ENCODE measurements at places on chromosomes 2 and 18.
A peak's percentile ranks its signal among the peaks of the same experiment; 100 is the strongest.

- no peak for DNase-seq
These were observed 64.5 kb downstream of the DDX18 start for GRCh38 chr2:117879003-117879402.

DNA sequence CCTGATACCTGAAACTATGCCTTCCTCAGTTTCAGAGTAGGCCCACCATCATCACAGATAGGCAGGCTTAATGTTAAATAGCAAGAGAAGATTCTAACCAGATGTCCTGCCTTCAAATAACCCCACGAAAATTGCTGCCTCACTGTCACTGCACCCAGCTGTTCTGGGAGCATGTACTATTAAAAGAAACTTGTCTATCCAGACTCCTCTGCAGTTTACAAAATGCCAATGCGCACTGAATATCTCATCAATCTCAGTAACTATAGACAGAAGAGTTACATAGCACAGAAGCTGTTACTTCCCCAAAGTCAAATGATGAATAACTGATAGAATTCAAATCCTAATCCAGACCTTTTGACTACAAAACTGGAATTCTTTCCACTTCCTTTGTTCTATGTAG is 43.9 kb downstream of the WDR75 start:
- DNase-seq: no peak

GRCh38 chr2:165440367-165440766 is 29.1 kb upstream of the CSRNP3 start:
- DNase-seq: no peak

- no peak for DNase-seq
These were observed 54.7 kb upstream of the SALL3 start for GRCh38 chr18:78924786-78925540.

GRCh38 chr2:216683846-216684245 is 11.5 kb downstream of the IGFBP5 start:
- DNase-seq: no peak

DNA sequence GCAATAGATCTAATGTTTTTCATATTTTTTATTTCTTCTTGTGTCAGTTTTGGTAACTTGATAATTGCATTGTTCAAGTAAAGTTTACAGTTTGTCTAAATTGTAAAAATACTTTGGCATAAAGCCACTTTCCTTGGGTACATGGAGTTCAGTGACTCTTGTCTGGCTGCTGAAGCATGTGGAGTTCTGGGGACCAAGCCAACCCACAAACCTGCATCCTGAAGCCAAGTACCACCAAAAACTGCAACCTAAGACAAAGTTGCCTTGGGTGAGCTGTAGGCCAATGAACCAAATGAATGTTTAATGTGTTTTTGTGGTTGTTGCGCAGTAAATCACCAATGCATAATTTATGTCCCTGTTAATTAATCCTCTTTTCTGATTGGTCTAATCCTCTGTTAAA is 872.6 kb downstream of the BCL11A start:
- no peak for DNase-seq

DNA sequence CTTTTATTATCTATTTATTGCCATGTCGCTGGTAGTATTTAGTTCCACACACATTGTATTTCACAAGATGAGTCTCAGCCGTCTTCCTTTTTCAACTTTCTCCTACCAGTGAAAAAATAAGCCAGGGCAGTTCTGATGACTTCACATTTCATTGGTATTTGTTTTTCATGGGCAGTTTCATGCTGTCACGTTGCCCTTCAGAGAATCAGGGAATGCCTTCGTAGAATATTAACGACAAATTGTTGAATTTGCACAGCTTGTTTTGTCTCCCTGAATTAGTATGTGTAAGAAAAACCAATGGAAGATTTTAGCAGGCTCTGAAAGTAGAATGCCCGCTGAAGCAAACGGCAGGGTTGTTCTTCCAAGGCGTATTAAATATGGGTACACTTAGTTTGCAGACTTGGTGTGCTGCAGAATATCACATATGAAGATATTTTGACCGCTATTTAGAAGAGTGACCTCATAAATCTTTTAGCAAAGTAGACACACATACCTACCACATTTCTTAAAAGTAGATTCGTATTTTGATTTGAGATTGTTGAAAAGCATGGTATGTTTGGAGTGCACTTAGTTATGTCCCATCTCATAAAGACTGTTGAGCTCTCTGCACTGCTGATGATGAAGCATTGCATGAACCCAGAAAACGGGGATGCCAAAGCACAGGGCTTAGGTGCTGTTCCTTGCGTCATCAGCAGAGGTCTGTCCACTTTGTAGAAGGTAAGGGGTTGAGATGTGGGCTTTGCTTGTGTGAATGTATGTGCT is 2.9 kb downstream of the NEDD4L start:
- DNase-seq: no peak

DNA sequence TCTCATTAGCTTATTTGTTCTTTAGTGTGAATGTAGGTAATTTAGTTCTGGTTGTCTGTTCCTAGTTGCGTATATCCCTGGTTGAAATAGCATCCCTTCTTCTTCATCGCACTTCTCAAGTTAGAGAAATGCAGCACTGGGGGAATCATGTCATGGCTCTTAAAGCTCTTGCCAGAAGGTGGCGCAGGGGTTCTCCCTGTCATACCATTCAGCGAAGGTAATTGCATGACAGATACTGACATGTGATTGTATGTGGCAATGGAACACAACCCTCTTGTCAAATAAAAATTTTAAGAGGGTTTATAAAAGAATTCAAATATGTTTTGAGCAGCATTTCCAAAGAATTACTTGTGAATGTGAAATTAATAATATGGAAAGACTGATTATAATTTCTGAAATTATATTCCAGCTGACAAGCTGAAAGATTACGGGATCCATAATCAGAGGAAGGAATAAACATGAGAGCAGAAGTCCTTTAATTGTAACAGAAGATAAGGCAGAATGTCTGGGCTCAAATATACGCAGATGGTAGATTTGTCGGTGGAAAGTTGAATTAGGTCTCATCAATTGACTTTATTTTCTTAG is 411.7 kb downstream of the DSEL start:
- peak; percentile 32 for DNase-seq

DNA sequence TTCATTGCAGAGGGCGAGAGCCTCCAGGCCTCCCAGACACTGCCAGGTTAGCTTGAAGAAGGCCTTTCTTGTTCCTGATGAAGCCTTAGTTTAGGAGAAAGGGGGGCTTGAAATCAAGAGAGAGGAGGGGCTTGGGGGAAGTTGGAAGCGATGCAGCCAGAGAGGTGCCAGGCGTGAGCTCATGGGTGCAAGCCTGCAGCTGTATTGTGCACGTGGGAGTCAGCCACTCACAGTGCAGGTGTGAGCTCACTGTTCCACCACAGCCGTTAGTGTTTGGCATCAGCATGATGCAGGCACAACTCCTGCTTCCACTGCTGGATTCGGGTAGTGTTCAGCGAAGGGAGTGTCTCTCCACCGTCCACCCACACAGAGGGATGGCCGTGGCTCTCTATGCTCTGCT is 68.4 kb upstream of the ALPP start:
- peak; percentile 61 for DNase-seq

DNA sequence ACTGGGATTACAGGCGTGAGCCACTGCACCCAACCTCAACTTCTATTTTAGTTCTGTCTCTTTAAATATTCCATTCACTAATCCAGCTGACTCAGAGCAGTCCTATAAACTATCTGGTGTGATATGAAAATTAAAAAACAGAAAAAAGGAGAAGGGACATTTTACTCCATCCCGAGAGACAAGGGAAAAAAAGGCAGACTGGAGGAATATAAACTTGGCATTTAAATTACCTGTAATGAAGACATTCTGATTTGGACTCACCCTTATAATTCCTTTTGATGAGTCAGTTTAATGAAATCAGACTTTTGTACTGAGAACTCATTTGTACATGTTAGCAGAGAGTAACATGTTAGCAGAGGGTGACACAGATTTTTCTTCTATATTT is 74.8 kb upstream of the RIOK3 start:
- DNase-seq: no peak

DNA sequence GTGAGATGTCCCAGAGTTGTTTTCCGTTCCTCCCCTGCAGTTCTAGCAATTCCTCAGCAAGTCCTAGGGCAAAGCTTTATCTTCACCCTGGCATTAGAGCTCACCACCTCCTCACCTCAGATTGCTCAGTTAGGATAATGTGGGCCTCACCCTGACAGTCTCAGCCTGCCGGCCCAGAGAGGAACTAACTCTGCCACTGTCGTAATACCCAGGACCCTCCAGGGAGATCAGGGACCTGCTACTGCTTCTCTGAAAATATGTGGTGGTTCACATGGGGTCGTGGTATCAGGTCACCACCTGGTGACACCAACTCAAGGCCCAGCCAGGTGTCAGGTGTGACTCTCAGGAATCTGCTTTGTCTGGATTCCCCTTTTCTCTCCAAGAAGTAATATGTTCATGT is 120.7 kb downstream of the FEZ2 start:
- DNase-seq: no peak

DNA sequence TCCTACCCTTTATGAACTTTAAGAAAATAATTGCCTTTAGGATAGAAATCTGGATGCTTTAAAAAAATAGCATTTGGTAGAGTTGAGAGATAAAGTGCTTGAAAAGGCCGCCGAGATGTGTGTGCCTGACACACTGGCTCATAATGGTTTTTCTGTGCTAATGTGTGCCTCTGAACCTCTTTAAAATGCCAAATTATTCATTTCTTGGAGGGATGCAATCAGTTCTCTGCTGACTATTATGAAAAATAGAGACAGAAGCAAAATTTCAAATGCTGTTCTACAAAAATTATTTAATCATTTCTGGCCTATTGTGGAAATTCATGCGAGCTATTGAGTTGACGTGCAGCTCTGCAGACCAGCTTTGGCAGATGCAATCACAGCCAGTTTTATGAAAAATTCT is 18.0 kb upstream of the MBP start:
- DNase-seq: no peak

DNA sequence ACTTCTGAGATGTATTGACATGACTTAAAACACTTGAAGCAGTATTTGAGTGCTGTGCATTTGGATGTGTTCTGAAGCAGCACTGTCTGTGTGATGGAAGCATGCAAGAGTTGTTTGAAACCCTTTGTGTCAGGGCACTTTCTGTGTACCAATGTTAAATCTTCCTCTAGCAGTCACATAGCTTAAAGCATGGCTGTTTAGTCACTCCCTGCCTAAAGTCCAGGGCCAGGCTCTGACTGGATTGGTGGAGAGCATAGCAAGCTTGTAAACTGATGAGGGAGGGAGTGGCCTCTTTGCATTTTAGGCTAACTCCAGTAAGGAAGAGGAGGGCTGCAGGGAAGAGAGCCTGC is 73.5 kb downstream of the MYO1B start:
- no peak for DNase-seq

DNA sequence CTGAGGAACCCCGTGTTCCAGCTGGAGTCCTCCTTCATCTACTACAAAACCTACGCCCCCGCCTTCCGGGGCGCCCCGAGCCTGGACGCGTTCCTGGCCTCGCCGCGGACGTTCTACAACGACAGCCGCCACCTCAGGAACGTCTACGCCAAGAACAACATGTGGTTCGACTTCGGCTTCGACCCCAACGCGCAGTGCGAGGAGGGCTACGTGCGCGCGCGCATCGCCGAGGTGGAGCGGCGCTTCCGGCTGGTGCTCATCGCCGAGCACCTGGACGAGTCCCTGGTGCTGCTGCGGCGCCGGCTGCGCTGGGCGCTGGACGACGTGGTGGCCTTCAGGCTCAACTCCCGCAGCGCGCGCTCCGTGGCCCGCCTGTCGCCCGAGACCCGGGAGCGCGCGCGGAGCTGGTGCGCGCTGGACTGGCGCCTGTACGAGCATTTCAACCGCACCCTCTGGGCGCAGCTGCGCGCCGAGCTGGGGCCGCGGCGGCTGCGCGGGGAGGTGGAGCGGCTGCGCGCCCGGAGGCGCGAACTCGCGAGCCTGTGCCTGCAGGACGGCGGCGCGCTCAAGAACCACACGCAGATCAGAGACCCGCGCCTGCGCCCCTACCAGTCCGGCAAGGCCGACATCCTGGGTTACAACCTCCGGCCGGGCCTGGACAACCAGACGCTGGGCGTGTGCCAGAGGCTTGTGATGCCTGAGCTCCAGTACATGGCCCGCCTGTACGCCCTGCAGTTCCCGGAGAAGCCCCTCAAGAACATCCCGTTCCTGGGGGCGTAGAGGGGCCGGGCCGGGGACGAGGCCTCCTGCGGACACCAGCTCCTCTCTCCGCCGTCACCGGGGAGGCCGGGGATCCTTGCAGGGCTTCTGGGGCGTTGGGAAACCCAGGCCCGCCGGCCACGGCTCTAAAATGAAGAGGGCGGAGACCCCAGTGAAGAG is 5.3 kb upstream of the NEU4 start:
- peak; percentile 38 for DNase-seq

DNA sequence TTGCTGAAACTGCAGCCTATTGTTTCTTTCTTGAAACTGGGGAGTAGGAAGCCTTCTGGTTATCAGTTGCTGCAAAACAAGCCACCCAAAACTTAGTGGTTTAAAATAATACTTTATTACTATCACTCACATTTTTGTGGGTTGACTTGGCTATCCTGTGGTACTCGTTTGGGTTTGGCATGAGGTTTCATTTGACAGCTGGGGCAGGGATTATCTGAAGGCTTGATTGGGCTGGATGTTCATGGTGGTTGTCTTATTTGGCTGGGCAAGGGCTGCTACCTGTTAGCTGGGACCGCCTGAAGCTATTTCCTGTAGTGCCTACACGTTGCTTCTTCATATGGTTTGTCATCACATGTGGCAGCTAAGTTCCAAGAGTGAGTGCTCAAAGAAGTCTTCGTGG is 122.3 kb downstream of the PLCL1 start:
- no peak for DNase-seq

GRCh38 chr2:43255296-43255910 is 29.0 kb upstream of the ZFP36L2 start:
- no peak for DNase-seq

GRCh38 chr2:43000242-43001054 is 208.1 kb upstream of the HAAO start:
- DNase-seq: no peak

- DNase-seq: no peak
These were observed 31.9 kb upstream of the MSTN start for GRCh38 chr2:190094316-190094871.

DNA sequence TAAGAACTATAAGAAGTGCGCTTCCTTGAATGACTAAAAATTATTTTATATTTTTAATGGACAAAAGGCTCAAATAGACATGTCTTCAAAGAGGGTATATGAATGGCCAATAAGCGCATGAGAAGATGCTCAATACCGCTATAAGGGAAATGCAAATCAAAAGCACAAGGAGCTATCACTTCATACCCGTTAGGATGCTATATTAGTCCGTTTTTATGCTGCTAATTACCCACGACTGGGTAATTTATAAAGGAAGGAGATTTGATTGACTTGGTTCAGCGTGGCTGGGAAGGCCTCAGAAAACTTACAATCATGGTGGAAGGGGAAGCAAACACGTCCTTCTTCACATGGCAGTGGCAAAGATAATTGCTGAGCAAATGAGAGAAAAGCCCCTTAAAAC is 20.5 kb upstream of the PPP4R1 start:
- no peak for DNase-seq

GRCh38 chr2:70357684-70358071 is 55.8 kb upstream of the FAM136A start:
- DNase-seq: no peak

DNA sequence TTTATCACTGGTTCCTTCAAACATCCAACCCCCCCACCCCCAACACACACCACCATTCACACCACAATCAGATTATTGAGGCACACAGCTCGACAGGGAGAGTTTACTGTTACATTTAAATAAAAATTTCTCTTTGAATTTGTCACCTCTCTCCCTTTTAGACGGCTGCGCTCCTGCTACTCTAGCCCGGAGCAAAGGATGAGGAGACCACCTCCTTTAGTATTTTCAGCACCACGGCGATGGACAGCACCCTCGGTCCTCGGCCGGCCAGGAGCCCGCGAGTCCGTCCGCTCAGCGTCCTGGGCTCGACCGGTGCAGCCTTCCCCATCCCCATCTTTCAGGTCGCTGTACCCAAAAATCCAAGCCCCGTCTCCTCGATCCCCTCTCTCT is 892 bp downstream of the CELF4 start:
- DNase-seq: no peak

- no peak for DNase-seq
These were observed 97.9 kb downstream of the ATAD2B start for GRCh38 chr2:23828986-23829385.

Data from CD4-positive, alpha-beta T cell treated with Interleukin-17A for 4 hours (primary cell).